ENCODE measurements at places on chromosomes 3 and 15. TPM values are rescaled to one million over a fixed set of nuclear protein-coding genes. Genes with fewer than 3 reads are reported as not detected.

- no peaks in the 10 kb centered on the region for H3K27me3 ChIP-seq
- H3K36me3 ChIP-seq: no peaks in the 10 kb centered on the region
- H3K27ac ChIP-seq: no peak overlapping the region
- H3K4me3 ChIP-seq: no peak overlapping the region
Observed at GRCh38 chr3:71601811-71602210, 18.3 kb upstream of the FOXP1 start.

DNA sequence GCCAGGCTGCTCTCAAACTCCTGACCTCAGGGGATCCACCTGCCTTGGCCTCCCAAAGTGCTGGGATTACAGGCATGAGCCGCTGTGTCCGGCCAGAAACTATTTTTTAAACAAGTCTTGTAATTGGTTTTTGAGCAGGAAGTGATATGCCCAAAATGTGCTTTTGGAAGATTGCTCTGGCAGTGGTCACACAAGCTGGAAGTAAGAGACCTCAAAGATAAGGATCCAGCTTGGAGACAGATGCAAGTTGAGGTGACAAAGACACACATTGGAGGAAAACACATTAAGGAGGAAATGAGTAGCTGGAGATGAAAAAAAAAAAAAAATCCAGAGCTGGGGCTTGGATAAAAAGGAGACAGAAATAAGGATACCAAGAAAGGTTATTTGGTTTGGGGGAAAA is 6.3 kb downstream of the TM4SF18 start:
- no peaks in the 10 kb centered on the region for H3K4me1 ChIP-seq
- no peak overlapping the region for H3K27ac ChIP-seq
- peaks cover 13% of the 10 kb centered on the region for H3K36me3 ChIP-seq
- H3K27me3 ChIP-seq: no peaks in the 10 kb centered on the region

DNA sequence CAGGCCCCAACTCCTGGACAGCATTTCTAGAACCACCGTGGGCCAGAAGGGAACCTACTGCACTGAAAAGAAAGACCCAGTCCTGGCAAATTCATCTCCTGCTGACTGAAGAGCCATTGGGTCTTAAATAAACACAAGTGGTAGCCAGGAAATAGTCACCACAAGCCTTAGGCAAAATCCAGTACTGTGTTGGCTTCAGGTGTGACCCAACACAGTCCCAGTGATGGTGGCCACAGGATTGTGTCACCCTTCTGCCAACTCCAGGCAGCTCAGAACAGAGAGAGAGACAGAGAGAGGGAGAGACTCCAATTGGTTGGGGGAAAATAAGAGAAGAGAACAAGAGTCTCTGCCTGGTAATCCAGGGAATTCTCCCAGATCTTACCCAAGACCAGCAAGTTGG is 23.1 kb downstream of the NEDD4 start:
- no peaks in the 10 kb centered on the region for H3K4me1 ChIP-seq
- H3K36me3 ChIP-seq: peaks cover 8% of the 10 kb centered on the region
- no peaks in the 10 kb centered on the region for H3K27me3 ChIP-seq

GRCh38 chr3:25903371-25904129 is 113.7 kb downstream of the OXSM start:
- H3K4me1 ChIP-seq: no peaks in the 10 kb centered on the region
- no peak overlapping the region for H3K27ac ChIP-seq
- DNase-seq: no peak
- H3K36me3 ChIP-seq: no peaks in the 10 kb centered on the region
- no peaks in the 10 kb centered on the region for H3K27me3 ChIP-seq
- H3K4me3 ChIP-seq: no peak overlapping the region

- H3K4me3 ChIP-seq: no peak overlapping the region
- no peaks in the 10 kb centered on the region for H3K27me3 ChIP-seq
- no peak for DNase-seq
- no peaks in the 10 kb centered on the region for H3K4me1 ChIP-seq
- no peak overlapping the region for H3K27ac ChIP-seq
Observed at GRCh38 chr3:184873141-184873540, 61.2 kb downstream of the VPS8 start.

The ISLR gene
- 14.6 TPM for total RNA-seq

DNA sequence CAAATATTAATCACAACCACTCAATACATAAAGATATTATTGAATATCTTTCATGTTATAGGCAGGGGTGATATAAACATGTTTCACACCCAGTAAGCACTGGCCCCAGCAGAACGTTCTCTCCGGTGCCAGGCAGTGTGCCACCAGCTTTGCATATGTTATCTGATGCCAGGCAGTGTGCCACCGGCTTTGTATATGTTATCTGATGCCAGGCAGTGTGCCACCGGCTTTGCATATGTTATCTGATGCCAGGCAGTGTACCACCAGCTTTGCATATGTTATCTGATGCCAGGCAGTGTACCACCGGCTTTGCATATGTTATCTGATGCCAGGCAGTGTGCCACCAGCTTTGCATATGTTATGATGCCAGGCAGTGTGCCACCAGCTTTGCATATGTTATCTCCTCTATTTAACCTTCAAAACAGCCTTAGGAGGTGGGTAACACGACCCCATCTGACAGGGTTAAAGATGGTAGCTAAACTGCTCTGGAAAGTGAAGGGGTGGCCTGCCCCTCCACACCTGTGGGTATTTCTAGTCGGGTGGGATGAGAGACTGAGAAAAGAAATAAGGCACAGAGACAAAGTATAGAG is 6.9 kb downstream of the MUC20 start:
- no peaks in the 10 kb centered on the region for H3K4me1 ChIP-seq
- H3K36me3 ChIP-seq: no peaks in the 10 kb centered on the region
- H3K27ac ChIP-seq: no peak overlapping the region

DNA sequence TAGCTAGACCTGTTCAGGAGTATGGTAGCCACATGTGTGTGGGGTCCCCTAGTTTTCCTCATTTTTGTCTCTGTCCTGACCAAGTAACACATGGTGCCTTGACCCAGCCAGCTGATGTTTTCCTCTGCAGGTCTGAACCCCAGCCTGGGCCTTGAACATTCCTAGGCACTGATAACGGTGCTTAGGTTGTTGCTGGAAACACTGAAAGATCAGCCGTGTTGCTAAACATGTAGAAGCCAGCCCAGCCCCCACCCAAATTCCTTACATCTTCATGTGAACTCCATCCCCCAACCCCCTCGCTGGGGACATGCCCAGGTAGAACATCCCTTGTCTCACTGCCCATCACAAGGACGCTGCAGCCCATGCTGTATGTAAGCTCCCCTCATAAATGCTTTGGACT is 18.7 kb downstream of the RTP3 start:
- DNase-seq: no peak
- no peak overlapping the region for H3K27ac ChIP-seq
- no peaks in the 10 kb centered on the region for H3K27me3 ChIP-seq
- H3K36me3 ChIP-seq: peaks cover 27% of the 10 kb centered on the region
- no peak overlapping the region for H3K4me3 ChIP-seq

The CDAN1 gene
- 6.8 TPM for total RNA-seq

The C2CD4B gene
- total RNA-seq: 4.0 TPM

The CDHR4 gene
- total RNA-seq: not detected

The NEK10 gene
- total RNA-seq: 11.1 TPM

The PRR20G gene
- not detected for total RNA-seq

- H3K36me3 ChIP-seq: no peaks in the 10 kb centered on the region
- no peaks in the 10 kb centered on the region for H3K4me1 ChIP-seq
- DNase-seq: no peak
- no peak overlapping the region for H3K4me3 ChIP-seq
- no peaks in the 10 kb centered on the region for H3K27me3 ChIP-seq
Observed at GRCh38 chr3:148757238-148758215, 59.8 kb downstream of the AGTR1 start.

The MYZAP gene
- total RNA-seq: 970 TPM

GRCh38 chr3:157129803-157130466 is 30.0 kb downstream of the CCNL1 start:
- H3K27me3 ChIP-seq: no peaks in the 10 kb centered on the region
- no peaks in the 10 kb centered on the region for H3K36me3 ChIP-seq
- peak overlapping the region; percentile 20 for H3K4me3 ChIP-seq

- no peaks in the 10 kb centered on the region for H3K36me3 ChIP-seq
- H3K27me3 ChIP-seq: peaks cover 69% of the 10 kb centered on the region
- DNase-seq: no peak
- no peak overlapping the region for H3K4me3 ChIP-seq
Observed at GRCh38 chr15:82643992-82644391, 3.2 kb downstream of the CPEB1 start.

DNA sequence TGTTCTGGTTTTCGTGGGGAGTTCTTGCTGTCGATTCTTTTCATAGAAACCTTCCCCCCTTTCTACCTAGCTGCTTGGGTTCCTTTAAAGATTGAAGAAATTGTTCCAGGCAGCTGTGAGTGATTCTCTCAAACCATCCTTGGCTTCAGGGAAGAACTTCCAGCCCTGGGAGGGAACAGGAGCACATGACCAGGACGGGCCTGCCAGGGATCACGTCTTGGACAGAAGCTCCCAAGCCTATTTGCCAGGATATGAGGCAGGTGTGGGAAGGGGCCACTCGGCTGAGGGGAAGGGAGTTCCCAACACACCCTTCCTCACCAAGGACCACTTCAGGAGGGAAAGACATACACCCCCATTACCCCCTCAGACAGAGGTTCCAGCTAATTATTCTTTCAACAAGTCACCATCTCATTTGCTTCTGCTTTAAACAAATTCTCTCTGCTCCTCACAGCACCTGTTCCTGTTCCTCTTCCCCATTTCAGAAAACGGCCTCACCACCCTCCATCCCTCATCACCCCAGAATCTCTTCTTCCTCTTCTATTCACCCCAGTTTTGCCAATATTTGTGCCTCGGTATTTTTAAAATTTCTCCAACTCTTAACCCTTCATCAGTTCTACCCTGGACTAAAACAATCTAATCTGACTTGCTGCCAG is 62.5 kb downstream of the WHAMM start:
- H3K27me3 ChIP-seq: no peaks in the 10 kb centered on the region
- no peak overlapping the region for H3K4me3 ChIP-seq
- H3K4me1 ChIP-seq: peaks cover 4% of the 10 kb centered on the region
- no peak for DNase-seq
- no peak overlapping the region for H3K27ac ChIP-seq

The LRRC2 gene
- 135 TPM for total RNA-seq

The REC114 gene
- not detected for total RNA-seq

DNA sequence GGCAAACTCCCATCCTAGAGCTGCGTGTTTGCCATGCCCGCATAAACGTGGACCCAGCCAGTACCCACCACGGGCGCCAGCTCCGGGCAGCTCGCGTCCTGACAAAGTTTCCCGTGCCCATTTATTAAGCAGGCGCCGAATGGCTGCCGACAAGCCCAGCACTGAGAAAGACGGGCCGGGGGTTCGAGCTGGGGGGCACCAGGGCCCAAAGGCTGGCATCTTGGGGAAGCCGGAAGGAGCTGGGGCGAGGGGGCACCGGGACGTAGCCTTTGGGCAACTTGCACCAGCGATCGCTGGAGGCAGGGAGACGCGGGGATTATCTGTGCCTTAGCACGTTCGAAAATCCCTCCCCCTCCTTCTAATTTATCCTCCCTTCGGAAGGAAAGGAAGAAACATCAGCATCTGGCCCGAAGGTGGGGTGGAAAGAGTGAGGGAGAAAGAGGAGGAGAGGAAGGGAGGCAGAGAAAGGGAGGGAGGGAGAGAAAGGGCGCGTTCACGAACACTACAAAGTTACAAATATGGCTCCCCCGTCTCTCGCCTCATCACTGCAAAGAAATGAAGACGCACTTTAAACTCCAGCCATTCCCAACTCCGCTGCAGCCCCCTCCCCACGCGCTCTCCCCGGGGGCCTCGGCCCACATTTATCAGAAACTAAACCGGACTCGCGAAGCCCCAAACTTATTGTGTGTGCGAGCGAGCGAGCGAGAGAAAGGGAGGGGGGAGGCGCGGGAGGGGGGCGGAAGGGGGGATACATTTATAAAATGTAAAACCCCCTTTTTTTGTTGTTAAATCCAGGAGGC is 1.0 kb downstream of the ANP32A start:
- no peaks in the 10 kb centered on the region for H3K36me3 ChIP-seq
- H3K4me3 ChIP-seq: peak overlapping the region; percentile 89
- H3K27me3 ChIP-seq: no peaks in the 10 kb centered on the region
- peak; percentile 43 for DNase-seq

- no peaks in the 10 kb centered on the region for H3K27me3 ChIP-seq
- no peak overlapping the region for H3K4me3 ChIP-seq
- peaks cover 1% of the 10 kb centered on the region for H3K4me1 ChIP-seq
Observed at GRCh38 chr3:51378065-51378464, 7.0 kb upstream of the MANF start.

The HYAL1 gene
- total RNA-seq: 120 TPM

DNA sequence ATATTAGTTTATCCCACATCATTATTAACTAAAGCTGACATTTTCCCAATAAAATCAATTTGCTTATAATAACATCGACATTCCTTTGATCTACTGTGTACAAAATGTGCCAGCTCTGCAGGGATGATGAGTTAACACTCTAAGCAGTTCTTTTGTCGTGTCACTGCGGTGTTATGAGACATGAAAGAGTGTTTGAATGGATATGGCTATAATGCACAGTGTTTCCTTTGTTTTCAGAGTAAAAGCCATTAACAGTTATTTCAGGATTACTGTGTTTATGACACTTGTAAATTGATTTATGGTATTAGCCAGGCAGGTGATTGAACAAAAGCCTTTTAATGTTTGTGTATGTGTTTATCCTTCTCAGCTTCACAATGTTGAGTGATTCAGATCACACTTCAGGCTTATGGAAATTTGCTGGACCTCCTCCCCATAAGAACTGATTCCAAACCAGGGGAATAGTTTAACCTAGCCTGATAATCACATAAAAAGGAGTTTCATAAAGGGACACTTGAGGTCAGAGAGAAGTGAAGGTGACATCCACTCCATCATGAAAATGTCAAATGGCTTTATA is 115.7 kb downstream of the CHL1 start:
- no peak overlapping the region for H3K4me3 ChIP-seq
- H3K36me3 ChIP-seq: no peaks in the 10 kb centered on the region
- H3K27ac ChIP-seq: no peak overlapping the region

- H3K36me3 ChIP-seq: no peaks in the 10 kb centered on the region
- H3K4me1 ChIP-seq: peaks cover 6% of the 10 kb centered on the region
- H3K27me3 ChIP-seq: no peaks in the 10 kb centered on the region
- H3K4me3 ChIP-seq: no peak overlapping the region
- peak overlapping the region; percentile 89 for H3K27ac ChIP-seq
Observed at GRCh38 chr3:127715532-127715931, 42.8 kb downstream of the ABTB1 start.

DNA sequence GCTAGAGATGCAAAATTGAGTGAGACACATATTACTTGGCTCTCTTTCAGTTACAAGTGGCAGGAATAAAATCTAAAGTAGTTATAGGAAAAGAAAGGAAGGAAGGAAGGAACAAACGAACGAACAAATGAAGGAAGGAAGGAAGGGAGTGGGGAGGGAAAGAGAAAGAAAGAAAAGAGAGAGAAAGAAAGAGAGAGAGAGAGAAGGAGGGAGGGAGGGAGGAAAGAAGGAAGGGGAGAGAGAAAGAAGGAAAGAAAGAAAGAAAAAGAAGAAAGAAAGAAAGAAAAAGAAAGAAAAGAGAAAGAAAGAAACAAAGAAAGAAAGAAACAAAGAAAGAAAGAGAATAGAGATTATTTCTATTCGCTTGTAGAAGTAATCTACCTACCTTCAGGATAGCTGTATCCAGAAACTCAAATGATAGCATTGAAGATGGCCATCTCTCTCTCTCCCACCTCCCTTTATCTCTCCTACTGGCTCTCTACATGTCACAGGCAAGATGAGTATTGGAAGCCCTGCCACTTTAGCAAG is 229.7 kb upstream of the TLE3 start:
- H3K27me3 ChIP-seq: no peaks in the 10 kb centered on the region
- no peak overlapping the region for H3K27ac ChIP-seq
- peaks cover 15% of the 10 kb centered on the region for H3K4me1 ChIP-seq
- no peak for DNase-seq

The TMEM158 gene
- total RNA-seq: 0.98 TPM

Data from heart right ventricle (tissue), 16 donors.